ENCODE measurements at places on chromosomes 2 and 18.

- peaks cover 57% of the 10 kb centered on the region for H3K36me3 ChIP-seq
- no peaks in the 10 kb centered on the region for H3K27me3 ChIP-seq
- H3K4me3 ChIP-seq: no peak overlapping the region
- H3K27ac ChIP-seq: no peak overlapping the region
- no peak for DNase-seq
These were observed 76.4 kb upstream of the MCFD2 start for GRCh38 chr2:46991985-46992384.

DNA sequence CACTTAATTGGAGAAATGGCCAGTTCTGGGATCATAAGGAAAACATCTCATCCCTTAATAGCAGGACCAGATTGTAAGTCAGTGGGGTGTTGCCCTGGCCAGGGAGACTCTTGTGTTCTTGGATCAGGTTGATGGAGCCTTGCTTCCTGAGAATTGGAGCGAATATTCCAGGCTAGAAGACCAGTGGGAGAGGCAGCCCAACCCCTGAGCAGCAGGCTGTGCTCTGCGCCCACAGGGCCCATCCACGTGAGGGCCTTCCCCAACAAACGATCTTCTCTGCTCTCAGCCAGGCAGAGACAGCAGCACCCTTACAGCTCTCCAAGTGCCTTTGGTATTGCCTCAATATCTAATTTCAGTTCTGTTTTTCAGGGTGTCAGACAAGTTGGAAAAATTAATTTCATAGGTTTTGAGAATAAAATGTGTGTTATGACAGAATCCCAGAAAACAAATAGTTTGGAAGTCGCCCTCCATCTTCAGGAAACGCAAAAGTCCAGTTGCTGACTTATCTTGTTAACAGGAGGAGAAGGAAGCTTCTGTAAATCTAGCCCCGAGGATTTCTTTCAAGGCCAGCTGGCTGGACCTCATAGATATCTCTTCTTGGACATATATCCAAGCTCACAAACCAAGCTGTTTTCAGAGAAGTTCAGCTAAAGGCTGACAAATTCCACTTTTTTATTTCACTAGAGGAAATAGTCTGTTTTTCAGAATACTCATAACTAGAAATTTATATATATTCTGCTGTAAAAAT, 105.5 kb downstream of the COPS8 start:
- DNase-seq: no peak
- H3K4me3 ChIP-seq: no peak overlapping the region
- H3K27ac ChIP-seq: no peak overlapping the region
- H3K27me3 ChIP-seq: no peaks in the 10 kb centered on the region

DNA sequence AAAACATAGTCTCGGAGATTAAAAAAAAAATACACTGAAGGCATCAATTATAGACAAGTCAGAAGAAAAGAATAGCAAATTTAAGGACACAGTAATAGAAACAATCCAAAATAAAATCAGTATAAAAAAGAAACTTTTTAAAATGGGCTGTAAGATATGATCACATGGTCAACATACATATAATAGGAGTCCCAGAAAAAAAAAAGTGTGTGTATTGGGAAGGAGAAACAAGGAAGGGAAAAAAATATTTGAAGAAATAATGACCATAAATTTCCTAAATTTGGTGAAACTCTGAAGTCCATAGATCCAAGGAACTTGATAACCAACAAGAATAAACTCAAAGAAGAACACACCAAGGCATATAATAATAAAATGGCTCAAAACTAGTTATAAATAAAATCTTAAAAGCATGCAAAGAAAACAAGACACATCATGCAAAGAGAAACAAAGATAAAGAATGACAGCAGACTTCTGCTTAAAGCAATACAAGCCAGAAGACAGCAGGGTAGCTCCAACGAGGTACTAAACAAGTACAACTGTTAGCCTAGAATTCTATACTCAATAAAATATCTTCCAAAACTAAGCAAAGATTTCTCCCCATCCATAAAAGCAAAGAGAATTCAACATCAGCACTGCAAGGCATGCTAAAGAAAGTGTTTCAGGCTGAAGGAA, 115.1 kb downstream of the NBAS start:
- H3K4me3 ChIP-seq: no peak overlapping the region
- no peaks in the 10 kb centered on the region for H3K27me3 ChIP-seq
- DNase-seq: no peak

GRCh38 chr2:14231391-14231898, 401.1 kb upstream of the LRATD1 start:
- H3K27ac ChIP-seq: no peak overlapping the region
- H3K4me3 ChIP-seq: no peak overlapping the region
- DNase-seq: no peak

- H3K4me3 ChIP-seq: no peak overlapping the region
- H3K27ac ChIP-seq: no peak overlapping the region
- no peak for DNase-seq
- H3K36me3 ChIP-seq: no peaks in the 10 kb centered on the region
These were observed 32.8 kb downstream of the FOSL2 start for GRCh38 chr2:28425464-28425835.

GRCh38 chr18:28485210-28485801, 308.4 kb upstream of the CDH2 start:
- no peak overlapping the region for H3K4me3 ChIP-seq
- DNase-seq: no peak
- H3K36me3 ChIP-seq: no peaks in the 10 kb centered on the region
- no peak overlapping the region for H3K27ac ChIP-seq
- H3K27me3 ChIP-seq: no peaks in the 10 kb centered on the region

- H3K27ac ChIP-seq: no peak overlapping the region
- H3K27me3 ChIP-seq: no peaks in the 10 kb centered on the region
- DNase-seq: peak; percentile 65
- H3K36me3 ChIP-seq: no peaks in the 10 kb centered on the region
These were observed 79.4 kb downstream of the TMEM182 start for GRCh38 chr2:102841107-102841840.

DNA sequence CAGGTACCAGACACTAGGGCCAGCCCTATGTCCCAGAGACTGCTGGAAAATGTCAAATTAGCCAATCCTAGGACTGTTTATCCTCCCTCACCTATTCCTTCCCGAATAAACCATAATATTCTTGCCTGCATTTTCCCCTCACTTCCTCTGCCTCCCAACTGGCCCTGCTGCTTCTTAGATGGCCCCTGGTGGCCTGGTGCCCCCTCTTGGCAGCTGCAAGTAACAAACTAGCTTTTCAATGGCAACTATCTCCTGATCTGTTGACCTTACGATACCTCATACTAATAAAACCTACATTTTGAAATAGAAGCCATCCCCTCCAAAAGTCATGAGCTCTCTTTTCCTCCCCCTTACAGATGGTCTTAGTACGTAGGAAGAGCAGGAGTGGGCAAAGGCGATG, 132.0 kb downstream of the ALPK2 start:
- no peak overlapping the region for H3K4me3 ChIP-seq
- DNase-seq: peak; percentile 42
- H3K36me3 ChIP-seq: no peaks in the 10 kb centered on the region
- H3K4me1 ChIP-seq: no peaks in the 10 kb centered on the region
- no peak overlapping the region for H3K27ac ChIP-seq
- peaks cover 25% of the 10 kb centered on the region for H3K27me3 ChIP-seq

- DNase-seq: peak; percentile 53
- H3K36me3 ChIP-seq: no peaks in the 10 kb centered on the region
- no peaks in the 10 kb centered on the region for H3K27me3 ChIP-seq
- no peak overlapping the region for H3K4me3 ChIP-seq
- H3K27ac ChIP-seq: peak overlapping the region; percentile 40
These were observed 53.4 kb upstream of the SETBP1 start for GRCh38 chr18:44627280-44627679.

- no peak overlapping the region for H3K4me3 ChIP-seq
- no peak overlapping the region for H3K27ac ChIP-seq
- peaks cover 41% of the 10 kb centered on the region for H3K36me3 ChIP-seq
- DNase-seq: no peak
- no peaks in the 10 kb centered on the region for H3K27me3 ChIP-seq
These were observed 92.0 kb downstream of the PMS1 start for GRCh38 chr2:189876271-189876670.

- H3K4me3 ChIP-seq: no peak overlapping the region
- no peak overlapping the region for H3K27ac ChIP-seq
- H3K4me1 ChIP-seq: peaks cover 52% of the 10 kb centered on the region
- no peaks in the 10 kb centered on the region for H3K27me3 ChIP-seq
- no peaks in the 10 kb centered on the region for H3K36me3 ChIP-seq
These were observed 142.6 kb downstream of the MGAT5 start for GRCh38 chr2:134396493-134396892.
